Activated CD4-positive, alpha-beta T cell treated with anti-CD3 and anti-CD28 coated beads for 36 hours (primary cell): ENCODE measurements at places on chromosomes 13 and 19.

GRCh38 chr19:42023121-42023942 is 29.3 kb upstream of the ATP1A3 start:
- no peaks in the 10 kb centered on the region for H3K27me3 ChIP-seq
- DNase-seq: peak; percentile 60
- H3K4me1 ChIP-seq: no peaks in the 10 kb centered on the region
- no peak overlapping the region for H3K27ac ChIP-seq
- H3K36me3 ChIP-seq: no peaks in the 10 kb centered on the region

GRCh38 chr19:13823256-13823655 is 28.0 kb downstream of the ZSWIM4 start:
- H3K4me3 ChIP-seq: no peak overlapping the region
- peaks cover 10% of the 10 kb centered on the region for H3K36me3 ChIP-seq
- H3K27ac ChIP-seq: no peak overlapping the region
- no peaks in the 10 kb centered on the region for H3K27me3 ChIP-seq
- DNase-seq: no peak

DNA sequence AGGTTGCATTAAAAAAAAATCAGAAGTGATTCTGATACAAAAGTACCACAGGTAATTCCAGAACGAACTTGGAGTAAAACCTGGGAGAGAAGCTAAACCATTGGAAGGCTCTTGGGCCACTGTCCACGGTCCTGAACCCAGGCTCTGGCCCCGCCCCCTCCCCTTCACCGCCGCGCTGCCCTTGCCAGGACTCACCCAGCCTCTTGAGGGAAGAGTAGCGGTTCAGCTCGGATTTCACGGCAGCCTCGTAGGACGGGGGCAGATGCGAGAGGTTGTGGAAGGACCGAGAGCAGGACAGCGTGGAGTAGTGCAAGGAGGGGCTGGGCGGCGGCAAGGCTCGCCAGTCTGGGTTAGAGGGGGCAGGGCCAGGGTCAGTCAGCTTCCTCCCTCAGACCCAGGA is 5.7 kb downstream of the SHISA7 start:
- peaks cover 44% of the 10 kb centered on the region for H3K27me3 ChIP-seq
- peak; percentile 58 for DNase-seq
- H3K36me3 ChIP-seq: no peaks in the 10 kb centered on the region

DNA sequence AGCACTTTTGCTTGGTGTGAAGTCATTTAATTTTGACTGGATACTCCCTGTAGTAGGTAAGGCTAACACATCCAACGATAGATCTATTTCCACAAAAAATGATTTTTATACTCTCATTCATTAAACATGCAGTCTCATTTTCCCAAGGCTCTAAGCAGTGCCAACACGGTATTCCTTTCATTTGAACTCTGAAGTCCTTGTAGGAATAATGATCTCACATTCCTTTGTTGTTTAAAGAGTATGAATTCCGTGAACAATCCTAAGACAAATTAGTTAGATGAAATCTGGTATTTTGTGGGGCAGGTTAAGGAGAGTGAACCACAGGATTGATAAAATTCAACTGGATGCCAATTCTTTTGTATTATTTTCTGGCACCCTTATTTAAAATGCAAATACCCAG is 66.6 kb downstream of the LACC1 start:
- no peaks in the 10 kb centered on the region for H3K36me3 ChIP-seq
- H3K27ac ChIP-seq: no peak overlapping the region
- H3K4me1 ChIP-seq: no peaks in the 10 kb centered on the region
- peaks cover 12% of the 10 kb centered on the region for H3K27me3 ChIP-seq

- no peaks in the 10 kb centered on the region for H3K36me3 ChIP-seq
- no peak for DNase-seq
- no peaks in the 10 kb centered on the region for H3K27me3 ChIP-seq
- no peak overlapping the region for H3K27ac ChIP-seq
Observed at GRCh38 chr13:45548281-45548680, 67.3 kb downstream of the ERICH6B start.

- no peak overlapping the region for H3K27ac ChIP-seq
- H3K4me1 ChIP-seq: peaks cover 13% of the 10 kb centered on the region
- no peak for DNase-seq
Observed at GRCh38 chr19:41128692-41129091, 14.5 kb downstream of the CYP2F1 start.

DNA sequence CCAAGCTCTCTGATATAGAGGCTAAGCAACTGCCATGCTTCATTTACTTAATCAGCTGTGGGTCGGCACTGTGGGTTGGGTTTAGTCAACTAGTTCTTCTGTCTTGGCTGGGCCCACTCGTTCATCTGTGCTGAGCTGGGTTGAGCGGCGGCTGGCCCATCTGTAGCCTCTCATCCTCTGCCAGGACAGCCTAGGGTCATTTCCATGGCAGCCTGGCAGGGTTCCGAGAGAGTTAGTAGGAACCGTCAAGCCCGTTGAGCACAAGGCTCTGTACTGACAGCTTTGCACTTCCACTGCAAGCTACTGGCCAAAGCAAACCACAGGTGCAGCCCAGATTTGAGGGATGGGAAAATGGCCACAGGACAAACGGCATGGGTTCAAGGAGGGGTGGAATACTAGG is 6.6 kb upstream of the ZNF835 start:
- no peak overlapping the region for H3K4me3 ChIP-seq
- H3K27ac ChIP-seq: no peak overlapping the region
- DNase-seq: no peak
- no peaks in the 10 kb centered on the region for H3K4me1 ChIP-seq
- H3K27me3 ChIP-seq: no peaks in the 10 kb centered on the region
- H3K36me3 ChIP-seq: peaks cover 2% of the 10 kb centered on the region

- no peaks in the 10 kb centered on the region for H3K4me1 ChIP-seq
- no peak overlapping the region for H3K27ac ChIP-seq
- no peak overlapping the region for H3K4me3 ChIP-seq
- no peaks in the 10 kb centered on the region for H3K36me3 ChIP-seq
- H3K27me3 ChIP-seq: no peaks in the 10 kb centered on the region
Observed at GRCh38 chr19:17889609-17890214, 18.0 kb downstream of the SLC5A5 start.

- no peak for DNase-seq
- no peaks in the 10 kb centered on the region for H3K36me3 ChIP-seq
- no peaks in the 10 kb centered on the region for H3K4me1 ChIP-seq
- no peaks in the 10 kb centered on the region for H3K27me3 ChIP-seq
- H3K27ac ChIP-seq: no peak overlapping the region
- H3K4me3 ChIP-seq: no peak overlapping the region
Observed at GRCh38 chr13:30193279-30194234, 113.8 kb downstream of the KATNAL1 start.

- H3K27me3 ChIP-seq: peaks cover 44% of the 10 kb centered on the region
- H3K27ac ChIP-seq: no peak overlapping the region
- H3K4me3 ChIP-seq: no peak overlapping the region
- DNase-seq: no peak
Observed at GRCh38 chr13:52737965-52738364, 1.7 kb downstream of the CNMD start.

- no peaks in the 10 kb centered on the region for H3K36me3 ChIP-seq
- DNase-seq: no peak
- H3K27ac ChIP-seq: no peak overlapping the region
- H3K27me3 ChIP-seq: no peaks in the 10 kb centered on the region
Observed at GRCh38 chr13:113879494-113880360, 15.9 kb upstream of the GAS6 start.

GRCh38 chr19:1270854-1271527 is 1.9 kb downstream of the CIRBP start:
- H3K36me3 ChIP-seq: peaks cover 49% of the 10 kb centered on the region
- DNase-seq: no peak
- H3K4me3 ChIP-seq: peak overlapping the region; percentile 84
- H3K4me1 ChIP-seq: peaks cover 60% of the 10 kb centered on the region
- peak overlapping the region; percentile 87 for H3K27ac ChIP-seq
- no peaks in the 10 kb centered on the region for H3K27me3 ChIP-seq

DNA sequence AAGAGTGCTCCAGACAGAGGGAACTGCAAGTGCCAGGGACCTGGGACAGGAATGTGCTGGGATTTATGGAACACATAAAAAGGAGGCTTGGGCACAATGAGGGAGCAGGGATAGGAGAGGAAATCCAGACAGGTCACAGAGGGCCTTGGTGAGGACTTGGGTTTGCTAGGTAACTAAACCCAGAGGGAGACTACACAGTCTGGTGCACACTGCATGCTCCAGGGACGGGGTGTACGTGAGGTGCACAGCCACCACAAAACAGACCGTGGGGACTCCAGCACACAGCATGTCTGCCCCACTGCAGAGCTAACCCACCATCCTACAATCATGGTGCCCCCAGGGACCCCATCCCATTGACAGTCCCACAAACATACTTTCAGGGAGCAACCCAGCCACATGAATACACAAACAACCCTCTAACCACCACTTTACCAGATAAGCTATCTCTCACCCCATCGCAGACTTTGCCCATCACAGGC is 5.5 kb upstream of the ZFP36 start:
- peak overlapping the region; percentile 75 for H3K4me3 ChIP-seq
- peak overlapping the region; percentile 100 for H3K27ac ChIP-seq
- DNase-seq: no peak

- H3K36me3 ChIP-seq: peaks cover 35% of the 10 kb centered on the region
- peak within 1 kb of the TSS; percentile 81 for H3K4me3 ChIP-seq
- peak; percentile 95 for DNase-seq
- H3K4me1 ChIP-seq: peaks cover 19% of the 10 kb centered on the region
- no peaks in the 10 kb centered on the region for H3K27me3 ChIP-seq
Observed at GRCh38 chr19:58150328-58150921, at the start of gene ZNF329. ZNF329 (minus strand) TSS chr19:58150789; CDS start chr19:58129503, 21,286 bp downstream.

- H3K36me3 ChIP-seq: peaks cover 41% of the 10 kb centered on the region
- peaks cover 100% of the 10 kb centered on the region for H3K4me1 ChIP-seq
- no peak overlapping the region for H3K4me3 ChIP-seq
- H3K27ac ChIP-seq: peak overlapping the region; percentile 75
- H3K27me3 ChIP-seq: no peaks in the 10 kb centered on the region
Observed at GRCh38 chr19:15294561-15294990, 37.8 kb downstream of the BRD4 start.

DNA sequence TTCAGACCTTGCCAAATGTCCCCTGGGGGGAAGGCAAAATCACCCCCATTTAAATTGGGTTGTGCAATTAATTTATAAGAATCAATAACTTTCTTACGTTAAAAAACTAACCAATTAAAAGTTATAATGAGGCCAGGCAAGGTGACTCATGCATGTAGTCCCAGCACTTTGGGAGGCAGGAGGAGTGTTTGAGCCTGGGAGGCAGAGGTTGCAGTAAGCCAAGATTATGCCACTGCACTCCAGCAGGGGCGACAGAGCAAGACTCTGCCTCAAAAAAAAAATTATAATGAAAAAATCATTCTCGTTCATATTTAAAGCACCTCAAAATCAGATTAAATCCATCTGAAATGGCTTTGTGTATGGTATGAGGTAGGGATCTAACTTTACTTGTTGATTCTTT is 18.4 kb upstream of the SIGLEC14 start:
- no peak for DNase-seq
- no peaks in the 10 kb centered on the region for H3K36me3 ChIP-seq
- peaks cover 11% of the 10 kb centered on the region for H3K4me1 ChIP-seq
- no peak overlapping the region for H3K27ac ChIP-seq
- no peak overlapping the region for H3K4me3 ChIP-seq

- H3K36me3 ChIP-seq: no peaks in the 10 kb centered on the region
- no peaks in the 10 kb centered on the region for H3K4me1 ChIP-seq
- no peak overlapping the region for H3K27ac ChIP-seq
- DNase-seq: no peak
Observed at GRCh38 chr13:98366010-98366409, 188.9 kb upstream of the RNF113B start.

DNA sequence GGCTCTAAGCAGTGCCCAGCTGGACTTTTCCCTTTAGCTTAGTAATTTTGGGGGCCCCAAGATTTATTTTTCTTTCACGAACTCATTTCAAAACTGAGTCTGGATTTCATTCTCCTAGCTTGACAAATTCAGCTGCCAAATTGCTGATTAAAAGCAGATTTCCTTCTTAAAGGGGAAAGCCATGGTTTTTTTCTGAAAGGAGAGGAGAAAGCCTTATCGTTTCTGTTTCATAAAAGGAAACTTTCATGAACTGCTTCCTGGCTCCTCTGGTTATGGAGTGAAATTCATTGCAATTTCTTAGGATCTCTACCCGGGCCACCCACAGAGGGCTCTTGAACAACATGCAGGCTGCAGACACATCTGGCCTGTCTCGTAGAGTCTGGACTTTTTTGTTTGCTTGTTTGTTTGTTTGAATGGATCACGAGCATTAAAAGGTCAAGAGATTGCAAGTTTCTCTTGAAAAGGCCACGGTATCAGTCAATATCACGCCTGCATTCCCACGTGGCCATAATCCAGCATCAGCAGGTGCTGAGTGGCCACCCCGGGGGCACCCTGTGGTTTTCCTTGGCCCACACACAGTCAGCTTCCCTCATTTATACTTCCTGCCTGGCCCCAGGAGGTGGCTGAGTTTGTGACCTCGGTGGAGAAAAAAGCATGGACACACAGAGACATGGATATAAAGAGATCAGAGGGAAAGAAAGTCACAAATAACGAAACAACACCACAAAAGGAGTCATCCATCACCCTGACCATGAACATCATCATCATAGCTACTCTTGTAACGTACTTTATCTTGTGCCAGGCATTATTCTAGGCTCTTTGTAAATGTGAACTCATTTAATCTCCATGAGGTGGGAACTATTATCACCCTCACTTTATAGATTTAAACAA is 10.5 kb upstream of the KLK4 start:
- peaks cover 7% of the 10 kb centered on the region for H3K4me1 ChIP-seq
- no peak for DNase-seq
- H3K27ac ChIP-seq: no peak overlapping the region
- peaks cover 37% of the 10 kb centered on the region for H3K27me3 ChIP-seq
- no peaks in the 10 kb centered on the region for H3K36me3 ChIP-seq
- H3K4me3 ChIP-seq: no peak overlapping the region

- H3K27ac ChIP-seq: no peak overlapping the region
- H3K27me3 ChIP-seq: no peaks in the 10 kb centered on the region
- no peak for DNase-seq
- no peaks in the 10 kb centered on the region for H3K36me3 ChIP-seq
- no peak overlapping the region for H3K4me3 ChIP-seq
- no peaks in the 10 kb centered on the region for H3K4me1 ChIP-seq
Observed at GRCh38 chr13:66558506-66558905, 671.6 kb downstream of the PCDH9 start.

DNA sequence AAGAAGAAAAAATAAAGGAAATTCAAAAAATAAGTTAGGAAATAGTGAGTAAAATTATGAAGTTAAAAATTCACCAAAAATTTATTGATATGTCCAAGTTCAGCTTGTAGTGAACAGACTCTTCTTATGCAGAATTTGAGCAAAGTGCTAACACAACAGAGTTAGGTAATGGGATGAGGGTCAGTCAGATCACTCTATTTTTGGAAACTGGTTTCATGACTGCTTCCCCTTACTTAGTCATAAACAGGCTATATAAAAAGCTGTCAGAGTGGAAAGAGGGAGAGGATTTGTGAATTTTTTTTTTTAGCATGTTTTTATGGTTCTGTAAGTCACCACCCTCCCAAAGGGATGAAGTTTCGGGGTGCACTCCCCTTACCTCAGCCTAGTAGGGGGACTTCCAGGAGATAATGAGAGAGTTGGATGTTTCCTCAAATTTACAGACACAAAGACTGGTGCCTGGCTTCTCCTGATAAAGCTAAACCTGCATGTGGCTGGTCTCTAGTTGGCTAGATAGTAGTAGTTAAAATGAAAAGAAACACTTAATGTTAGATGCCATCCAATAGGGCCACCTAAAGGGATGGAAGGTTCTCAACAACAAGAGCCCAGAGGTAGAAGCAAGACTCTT is 4.5 kb downstream of the CPB2 start:
- no peaks in the 10 kb centered on the region for H3K4me1 ChIP-seq
- no peak overlapping the region for H3K27ac ChIP-seq
- H3K36me3 ChIP-seq: no peaks in the 10 kb centered on the region
- H3K4me3 ChIP-seq: no peak overlapping the region

- no peak overlapping the region for H3K27ac ChIP-seq
- no peak overlapping the region for H3K4me3 ChIP-seq
- DNase-seq: no peak
- H3K27me3 ChIP-seq: no peaks in the 10 kb centered on the region
- H3K36me3 ChIP-seq: no peaks in the 10 kb centered on the region
Observed at GRCh38 chr19:18745012-18745735, 45.9 kb downstream of the COMP start.
